Neural crest cell (in vitro differentiated cells): ENCODE measurements at places on chromosomes 2 and 18.

DNA sequence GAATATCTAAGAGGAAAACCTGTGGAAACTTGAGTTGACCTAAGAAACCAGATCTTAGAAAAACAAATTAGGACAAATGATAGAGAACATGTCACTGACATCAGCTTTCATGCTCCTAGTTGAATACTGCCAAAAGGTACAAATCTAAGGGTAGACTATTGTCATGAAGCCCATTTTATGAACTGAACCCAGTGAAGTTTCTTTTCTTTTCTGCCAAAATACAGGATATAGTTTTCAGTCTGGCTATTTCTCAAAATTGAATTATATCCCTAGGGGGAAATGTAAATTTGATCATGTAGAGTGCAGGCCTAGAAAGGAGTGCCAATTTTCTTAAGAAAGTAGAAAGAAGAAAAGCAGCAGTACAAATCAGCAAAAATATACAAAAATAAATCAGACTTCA, 46.6 kb downstream of the FSIP2 start:
- H3K27me3 ChIP-seq: no peaks in the 10 kb centered on the region
- H3K4me3 ChIP-seq: no peak overlapping the region
- DNase-seq: no peak
- no peak overlapping the region for H3K27ac ChIP-seq

DNA sequence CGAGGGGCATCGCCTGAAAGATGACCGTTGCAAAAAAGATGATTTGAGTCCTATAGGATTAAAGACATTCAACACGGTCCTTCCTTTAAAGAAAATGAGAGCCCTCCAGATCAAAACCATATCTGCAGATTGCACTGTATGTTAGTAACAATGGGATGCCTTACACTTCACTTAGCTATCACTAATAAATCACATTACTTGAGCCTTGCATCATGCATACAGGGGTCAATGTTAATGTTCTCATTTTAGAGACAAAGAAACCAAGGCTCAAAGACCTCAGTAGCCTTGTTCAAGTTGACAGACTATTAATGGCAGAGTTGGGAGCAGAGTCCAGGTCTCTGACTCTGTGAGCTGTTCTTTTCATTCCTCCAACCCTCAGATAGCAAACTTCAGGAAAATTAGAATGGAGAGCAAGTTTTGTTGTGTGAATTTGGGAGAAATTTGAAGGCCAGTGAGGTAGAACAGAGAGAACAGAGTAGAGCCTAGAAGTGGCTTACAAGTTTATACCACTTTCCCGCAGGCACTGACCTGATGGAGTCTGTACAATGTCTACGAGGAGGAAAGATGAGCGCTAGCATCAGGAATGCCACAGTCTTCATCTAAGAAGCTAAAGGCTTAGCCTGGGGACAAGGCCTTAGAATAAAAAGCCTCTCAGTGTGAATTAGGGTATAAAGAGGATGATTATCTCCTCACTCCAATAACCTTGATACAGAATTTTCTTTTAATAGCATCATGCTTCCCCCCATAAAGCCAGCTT, 48.3 kb downstream of the TRIB2 start:
- H3K27ac ChIP-seq: no peak overlapping the region
- peaks cover 11% of the 10 kb centered on the region for H3K4me1 ChIP-seq
- no peak for DNase-seq

DNA sequence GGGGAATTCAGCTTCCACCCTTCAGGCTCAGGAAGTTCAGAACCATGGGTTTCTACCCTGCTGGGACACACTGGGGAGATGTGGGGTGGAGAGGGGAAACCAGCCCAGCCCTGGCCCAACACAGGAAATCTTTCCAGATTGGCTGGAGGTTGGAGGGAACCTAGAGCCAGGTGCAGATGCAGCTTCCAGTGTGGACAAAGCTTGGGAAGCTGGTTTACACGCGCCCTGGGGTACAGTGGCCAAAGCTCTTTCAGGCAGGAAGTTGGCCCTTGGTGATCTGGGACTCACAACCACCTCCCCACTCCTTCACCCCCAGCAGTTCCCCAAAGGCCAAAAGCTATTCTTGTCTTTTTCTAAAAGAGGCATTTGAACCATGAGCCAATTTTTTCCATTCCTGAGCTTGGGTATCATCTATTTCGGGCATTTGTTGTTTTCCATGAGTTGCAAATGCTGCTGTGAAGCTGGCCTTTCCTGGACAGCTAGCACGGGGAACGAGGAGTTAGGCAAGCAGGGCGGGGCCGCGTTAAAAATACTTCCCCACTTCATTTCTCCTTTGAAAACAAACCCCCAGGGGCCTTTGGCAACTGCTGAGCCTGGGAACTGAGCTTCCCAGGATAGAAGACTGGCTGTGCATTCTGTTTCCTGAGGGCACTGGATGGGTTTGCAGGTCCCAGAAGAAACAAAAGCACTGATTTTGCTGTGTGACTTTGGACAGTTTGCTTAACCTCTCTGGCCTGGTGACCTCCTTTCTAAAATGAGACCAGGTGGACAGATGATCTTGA, 3.1 kb upstream of the ARID5A start:
- peaks cover 26% of the 10 kb centered on the region for H3K4me1 ChIP-seq
- peak overlapping the region; percentile 33 for H3K4me3 ChIP-seq
- H3K27ac ChIP-seq: no peak overlapping the region
- no peak for DNase-seq
- no peaks in the 10 kb centered on the region for H3K27me3 ChIP-seq

- H3K4me3 ChIP-seq: no peak overlapping the region
- no peaks in the 10 kb centered on the region for H3K36me3 ChIP-seq
- H3K27ac ChIP-seq: no peak overlapping the region
- H3K27me3 ChIP-seq: peaks cover 3% of the 10 kb centered on the region
These were observed 15.9 kb upstream of the LHCGR start for GRCh38 chr2:48771241-48772014.

DNA sequence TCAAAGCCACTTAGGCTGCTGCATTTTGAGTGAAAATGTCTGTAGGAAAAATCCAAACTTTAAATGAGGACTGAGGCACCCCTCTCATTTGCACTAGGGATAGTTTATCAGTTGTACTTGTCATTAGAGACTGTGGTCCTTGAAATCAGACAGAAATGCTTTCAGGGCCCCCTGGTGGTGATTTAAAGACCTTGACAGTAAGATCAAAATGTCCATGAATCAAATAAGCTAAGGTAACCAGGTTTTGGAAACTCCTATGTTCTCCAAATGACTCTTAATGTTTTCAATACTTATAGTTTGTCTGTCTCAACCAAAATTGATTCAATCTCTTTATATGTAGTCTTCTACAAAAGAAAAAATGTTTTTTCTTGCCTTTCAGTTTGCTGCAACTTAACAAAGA, 28.8 kb upstream of the DDX18 start:
- no peak overlapping the region for H3K27ac ChIP-seq
- H3K4me3 ChIP-seq: no peak overlapping the region
- no peaks in the 10 kb centered on the region for H3K27me3 ChIP-seq
- H3K36me3 ChIP-seq: no peaks in the 10 kb centered on the region
- no peaks in the 10 kb centered on the region for H3K4me1 ChIP-seq
- peak; percentile 53 for DNase-seq
